Activated gamma-delta T cell (primary cell): ENCODE measurements at places on chromosomes 7 and 10.

DNA sequence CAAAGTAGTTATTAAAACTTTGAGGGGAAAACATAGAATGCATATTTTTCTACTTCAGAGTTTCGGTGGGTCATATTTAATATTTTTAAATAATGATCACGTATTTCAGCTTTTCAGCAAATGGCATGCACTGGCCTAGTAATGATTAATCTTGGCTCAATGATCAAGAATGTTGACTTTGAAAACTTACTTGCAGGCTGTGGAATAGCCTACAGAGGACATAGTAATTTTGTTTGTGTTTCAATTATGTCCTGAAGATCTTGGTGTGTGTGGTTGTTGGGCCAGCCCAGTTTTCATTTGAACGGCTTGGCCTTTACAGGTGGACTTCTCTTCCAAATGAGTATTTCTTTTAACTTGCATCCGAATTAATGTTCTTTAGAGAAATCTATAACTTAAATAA lies 35.1 kb downstream of the ADD3 start:
- no peak for DNase-seq

GRCh38 chr7:49670991-49671390 lies 102.4 kb upstream of the VWC2 start:
- no peak for DNase-seq

DNA sequence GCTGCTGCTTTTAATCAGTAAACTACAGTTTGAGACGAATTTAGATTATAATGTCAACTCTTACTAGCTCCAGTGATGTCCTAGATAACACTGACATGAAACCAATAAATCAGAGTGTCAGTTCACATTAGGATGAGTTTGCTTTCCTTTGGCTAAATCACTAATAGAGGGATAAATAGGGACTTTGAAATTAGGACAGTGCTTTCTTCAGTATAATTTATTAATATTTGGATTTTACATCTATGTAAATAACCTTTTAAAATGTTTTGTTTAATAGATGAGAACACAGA lies 55.6 kb downstream of the C1GALT1 start:
- no peak for DNase-seq

- no peak for DNase-seq
Measured at GRCh38 chr10:70982443-70982842, 94.1 kb upstream of the PCBD1 start.

DNA sequence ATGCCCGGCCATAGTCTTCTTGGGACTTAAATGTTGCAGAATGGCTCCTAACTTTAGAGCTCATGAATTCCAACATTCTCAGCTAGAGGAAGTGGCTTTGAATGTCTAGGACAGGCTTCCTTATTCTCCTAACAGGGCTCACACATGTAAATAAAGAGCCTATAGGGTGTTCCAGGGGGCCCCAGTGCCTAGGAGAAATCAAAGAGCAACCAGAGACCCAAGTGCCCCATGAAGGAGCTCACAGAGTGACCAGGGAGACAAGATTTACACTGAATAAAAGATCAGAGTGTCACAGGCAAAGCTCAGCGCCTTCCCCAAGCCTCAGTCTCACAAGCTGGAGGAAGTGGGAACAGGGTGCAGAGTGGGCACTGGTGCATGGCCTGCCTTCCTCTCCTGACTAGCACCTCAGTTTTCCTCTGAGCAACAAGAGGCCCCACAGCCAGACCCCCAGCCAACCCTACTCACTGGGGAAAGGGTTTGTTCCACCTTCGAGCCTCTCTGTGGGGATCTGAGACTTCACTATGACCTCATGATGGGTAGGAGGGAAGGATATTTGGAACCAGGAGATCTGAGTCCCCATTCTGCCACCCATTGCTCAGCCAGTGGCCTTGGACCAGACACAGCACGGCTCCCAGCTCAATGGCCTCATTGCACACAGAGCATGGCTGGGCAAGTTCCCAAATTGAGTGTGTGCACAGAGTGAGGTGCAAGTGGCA lies 16.0 kb downstream of the TMEM273 start:
- no peak for DNase-seq

DNA sequence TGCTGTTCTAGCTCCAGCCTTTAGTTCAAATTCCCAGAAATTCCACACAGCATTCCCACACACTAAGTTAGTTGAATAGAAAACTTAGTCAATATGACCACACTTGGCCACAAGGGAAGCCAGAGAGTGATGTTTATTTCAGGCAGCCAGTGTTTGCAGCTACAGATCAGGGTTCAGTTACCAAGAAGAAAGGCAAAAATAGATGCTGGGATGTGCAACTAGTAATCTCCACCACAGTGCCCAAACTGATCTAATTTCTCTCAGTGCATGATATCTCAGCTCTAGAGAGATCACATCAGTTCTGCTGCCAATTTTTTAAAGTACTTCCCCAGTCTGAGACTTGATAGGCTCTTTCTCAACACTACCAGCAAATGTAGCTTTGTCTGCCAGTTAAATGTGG lies 17.6 kb downstream of the SLF2 start:
- DNase-seq: no peak

DNA sequence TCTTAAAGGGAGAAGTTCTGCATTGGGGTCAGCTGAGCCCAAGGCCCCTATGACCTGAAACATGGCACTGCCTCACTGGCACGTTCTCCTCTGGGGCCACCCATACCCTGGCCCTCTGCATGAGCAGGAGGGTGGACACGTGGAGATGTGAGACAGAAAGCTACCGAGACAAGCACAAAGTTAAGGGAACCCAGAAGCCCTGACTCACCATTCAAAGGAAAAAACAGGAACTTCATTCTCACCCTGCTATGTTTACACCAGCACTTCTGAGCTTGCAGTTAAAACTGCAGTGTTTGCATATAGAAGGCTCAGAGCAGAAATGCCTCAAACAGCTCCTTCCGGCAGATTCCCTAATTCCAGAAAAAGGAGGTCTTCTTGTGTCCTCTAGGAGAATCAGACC lies 41.7 kb downstream of the DENND11 start:
- DNase-seq: no peak

DNA sequence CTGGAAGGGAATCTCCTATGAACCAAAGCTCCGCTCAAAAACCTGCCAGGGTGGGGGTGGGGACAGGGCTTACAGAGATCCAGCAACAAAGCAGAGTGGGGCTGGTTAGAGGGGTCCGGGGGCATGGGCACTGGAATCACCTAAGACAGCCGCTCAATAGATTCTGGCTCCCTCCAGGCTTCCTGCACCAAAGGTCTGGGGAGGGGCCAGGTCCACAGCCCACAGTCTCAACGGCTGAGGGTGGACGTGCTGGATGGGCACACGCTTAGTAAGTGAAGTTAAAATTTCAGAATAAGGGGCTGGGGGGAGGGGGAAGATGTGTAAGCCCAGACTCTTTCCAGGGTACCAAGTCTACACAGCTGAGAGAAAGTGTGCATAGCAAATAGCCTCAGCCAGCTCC lies 31.1 kb downstream of the PYROXD2 start:
- no peak for DNase-seq

GRCh38 chr10:84397735-84398144 lies 69.4 kb downstream of the CCSER2 start:
- no peak for DNase-seq

GRCh38 chr10:123573236-123574108 lies 92.7 kb upstream of the GPR26 start:
- DNase-seq: no peak

- no peak for DNase-seq
Measured at GRCh38 chr7:40489844-40490602, 355.2 kb downstream of the SUGCT start.

GRCh38 chr10:119505131-119505551 lies 37.4 kb downstream of the RGS10 start:
- no peak for DNase-seq

GRCh38 chr10:118994321-118994720 lies 35.2 kb upstream of the NANOS1 start:
- DNase-seq: no peak

DNA sequence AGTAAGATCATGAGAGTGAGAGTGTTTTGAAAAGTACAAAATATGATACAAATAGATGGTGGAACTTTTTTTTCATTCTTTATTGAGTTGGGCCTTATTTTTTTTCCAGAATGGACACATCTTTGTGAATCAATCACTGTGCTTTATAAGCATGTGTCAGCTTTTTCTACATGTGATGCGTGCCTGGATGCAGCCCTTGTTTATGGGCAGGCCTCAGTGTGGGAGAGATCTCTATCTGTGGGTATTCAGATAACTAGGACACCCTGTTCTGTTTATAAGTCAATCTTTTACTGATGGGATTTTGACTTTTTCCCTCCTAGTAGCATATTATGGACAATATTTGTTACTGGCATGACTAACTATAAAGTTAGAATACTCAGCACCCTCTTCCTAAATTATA lies 42.9 kb upstream of the IKZF1 start:
- no peak for DNase-seq

GRCh38 chr7:29087840-29088170 lies 58.5 kb downstream of the CPVL start:
- no peak for DNase-seq

- DNase-seq: no peak
Measured at GRCh38 chr7:128121711-128122530, 90.7 kb upstream of the LRRC4 start.

GRCh38 chr10:127157506-127158200 lies 38.7 kb downstream of the INSYN2A start:
- DNase-seq: no peak

GRCh38 chr10:8283166-8283905 lies 228.8 kb downstream of the GATA3 start:
- no peak for DNase-seq

DNA sequence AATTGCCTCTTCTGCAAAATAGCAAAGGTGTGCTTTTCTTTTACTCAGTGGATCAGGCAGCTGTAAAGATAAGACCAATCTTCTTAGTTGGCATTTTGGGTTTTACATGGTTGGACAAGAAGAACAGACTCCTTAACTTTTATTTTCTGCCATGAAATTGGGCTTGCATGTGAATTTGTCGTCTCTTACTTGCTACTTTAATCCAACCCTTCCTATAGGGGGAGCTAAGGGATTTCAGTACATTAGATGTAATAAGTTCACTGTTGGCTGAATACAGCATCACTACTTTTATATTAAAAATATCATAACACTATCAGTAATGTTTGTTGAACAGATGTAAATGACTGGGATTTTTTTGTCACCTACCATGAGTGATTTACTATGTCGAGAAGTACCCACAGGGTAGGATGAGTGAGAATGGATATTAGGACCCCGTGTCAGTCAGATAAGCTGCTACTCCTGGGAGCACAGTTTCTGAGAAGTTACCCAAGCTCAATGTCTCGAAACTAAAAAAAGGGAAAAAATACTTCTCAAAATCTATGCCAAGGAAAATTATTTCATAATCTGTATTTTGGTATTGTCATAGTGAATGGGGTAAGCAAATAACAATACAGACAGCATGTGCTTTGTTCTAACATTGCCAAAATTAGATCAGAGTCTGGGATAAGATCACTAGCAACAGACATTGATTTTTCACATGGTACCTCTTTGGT lies 127.4 kb upstream of the AGR3 start:
- no peak for DNase-seq

- no peak for DNase-seq
Measured at GRCh38 chr7:14931511-14932215, 29.1 kb upstream of the DGKB start.

- no peak for DNase-seq
Measured at GRCh38 chr7:104242638-104243037, 34.8 kb upstream of the ORC5 start.

- DNase-seq: no peak
Measured at GRCh38 chr10:60299961-60300883, 89.5 kb downstream of the ANK3 start.

- no peak for DNase-seq
Measured at GRCh38 chr7:36216063-36216684, 63.1 kb downstream of the EEPD1 start.

- no peak for DNase-seq
Measured at GRCh38 chr7:28706584-28706983, 251.5 kb downstream of the TRIL start.

GRCh38 chr10:4868357-4868657 lies 42.3 kb downstream of the AKR1E2 start:
- DNase-seq: no peak

- DNase-seq: no peak
Measured at GRCh38 chr10:32210306-32211045, 136.5 kb downstream of the EPC1 start.

DNA sequence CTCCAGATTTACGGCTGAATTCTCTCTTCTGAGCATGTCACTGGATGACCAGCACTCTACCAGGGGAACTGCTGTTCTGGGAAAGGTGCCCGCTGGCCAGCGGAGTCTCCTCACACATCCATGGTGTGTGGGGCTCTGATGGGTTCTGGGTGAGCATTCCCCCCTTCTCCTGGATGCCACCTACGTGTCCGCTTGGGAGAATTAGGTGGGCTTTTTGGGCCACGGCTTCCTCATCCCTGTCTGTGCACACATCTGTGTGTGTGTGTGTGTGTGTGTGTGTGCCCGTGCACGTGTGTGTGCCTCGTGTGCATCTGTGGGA lies 163.0 kb downstream of the DNAJB6 start:
- no peak for DNase-seq

- DNase-seq: no peak
Measured at GRCh38 chr10:70588859-70589570, 13.5 kb downstream of the PRF1 start.

DNA sequence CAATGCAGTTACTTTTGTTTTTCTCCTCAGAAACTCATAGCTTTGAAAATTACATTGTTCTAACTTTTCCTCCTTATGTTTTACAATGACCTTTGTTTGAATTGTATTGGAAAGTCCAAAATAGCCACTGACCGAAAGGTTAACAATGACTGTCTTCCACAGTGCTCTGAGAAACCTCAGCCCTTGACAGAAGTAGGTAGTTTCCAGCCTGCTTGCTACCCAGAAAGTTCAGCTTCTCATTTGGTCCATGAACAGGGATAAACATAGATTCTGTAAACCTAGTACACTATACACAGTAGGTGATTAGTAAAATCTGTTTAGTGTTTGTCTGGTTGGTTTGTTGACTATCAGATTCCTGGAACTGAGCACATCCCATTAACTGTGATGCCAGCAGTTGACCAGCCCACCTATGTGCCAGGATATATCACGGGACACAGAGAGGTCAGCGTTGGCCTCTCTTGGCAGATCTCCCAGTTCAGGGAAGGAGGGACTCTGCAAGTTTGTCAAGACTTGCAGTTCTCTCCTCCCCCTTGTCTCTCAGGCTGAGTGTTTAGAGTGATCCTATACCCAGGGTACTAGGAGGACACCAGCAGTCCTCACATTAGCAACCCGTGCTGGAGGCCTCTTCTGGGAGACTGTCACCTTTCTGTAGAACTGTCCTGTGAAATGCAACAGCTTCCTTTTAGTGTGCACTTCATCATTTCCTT lies 297.6 kb downstream of the ARHGAP12 start:
- no peak for DNase-seq

- no peak for DNase-seq
Measured at GRCh38 chr7:135197906-135198655, 13.2 kb downstream of the WDR91 start.

GRCh38 chr10:60187691-60188090 lies 202.0 kb downstream of the ANK3 start:
- DNase-seq: no peak

- DNase-seq: no peak
Measured at GRCh38 chr10:100025576-100025975, 15.8 kb upstream of the DNMBP start.

- DNase-seq: no peak
Measured at GRCh38 chr7:17564678-17565212, 266.3 kb downstream of the AHR start.

- no peak for DNase-seq
Measured at GRCh38 chr10:34480345-34480744, 334.8 kb downstream of the PARD3 start.

GRCh38 chr10:43867667-43868565 lies 219.2 kb upstream of the ZNF32 start:
- DNase-seq: no peak

- no peak for DNase-seq
Measured at GRCh38 chr10:64762861-64763260, 1241.7 kb downstream of the REEP3 start.
